Gastroesophageal sphincter (tissue), 4 donors: ENCODE measurements at places on chromosomes 2 and 18.

DNA sequence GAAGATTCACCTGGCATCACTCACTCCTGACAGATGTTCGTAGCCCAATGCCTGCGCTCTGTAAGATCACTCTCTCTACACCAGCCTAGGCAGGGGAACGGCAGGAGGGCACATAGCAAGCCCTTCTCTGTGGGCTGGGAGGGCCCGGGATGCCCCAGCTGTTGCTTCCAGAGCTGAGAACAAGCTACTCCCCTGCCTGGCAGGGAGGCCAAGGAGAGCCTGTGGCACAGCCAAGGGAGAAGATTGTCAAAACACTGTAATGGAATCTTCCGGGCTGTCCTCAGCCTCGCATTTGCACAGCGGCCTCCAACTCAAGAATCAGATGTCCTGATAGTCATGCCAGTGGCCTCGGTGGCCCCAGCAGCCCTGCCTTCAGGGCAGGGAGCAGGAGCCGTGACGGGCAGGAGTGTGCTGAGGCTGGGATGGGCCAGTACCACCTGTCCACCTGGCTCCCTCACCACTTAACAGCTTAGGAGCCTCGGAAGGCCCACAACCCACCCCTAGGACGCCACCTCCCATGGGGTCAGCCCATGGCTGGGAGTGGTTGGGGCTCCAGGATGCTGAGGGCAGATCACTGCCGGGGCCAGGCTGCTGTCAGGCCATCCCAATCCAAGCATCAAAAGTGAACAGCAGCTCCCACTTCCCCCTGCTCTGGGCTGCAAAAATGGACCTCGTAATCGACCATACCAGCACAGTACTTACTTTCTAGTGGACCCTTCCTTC lies 21.9 kb upstream of the SLC35F6 start:
- ATAC-seq: no peak
- no peaks in the 10 kb centered on the region for H3K27me3 ChIP-seq
- no peaks in the 10 kb centered on the region for H3K36me3 ChIP-seq

GRCh38 chr18:28065031-28065792 lies 111.7 kb downstream of the CDH2 start:
- no peaks in the 10 kb centered on the region for H3K27me3 ChIP-seq
- H3K36me3 ChIP-seq: no peaks in the 10 kb centered on the region
- no peak for ATAC-seq
- H3K4me3 ChIP-seq: no peak overlapping the region
- no peaks in the 10 kb centered on the region for H3K4me1 ChIP-seq

DNA sequence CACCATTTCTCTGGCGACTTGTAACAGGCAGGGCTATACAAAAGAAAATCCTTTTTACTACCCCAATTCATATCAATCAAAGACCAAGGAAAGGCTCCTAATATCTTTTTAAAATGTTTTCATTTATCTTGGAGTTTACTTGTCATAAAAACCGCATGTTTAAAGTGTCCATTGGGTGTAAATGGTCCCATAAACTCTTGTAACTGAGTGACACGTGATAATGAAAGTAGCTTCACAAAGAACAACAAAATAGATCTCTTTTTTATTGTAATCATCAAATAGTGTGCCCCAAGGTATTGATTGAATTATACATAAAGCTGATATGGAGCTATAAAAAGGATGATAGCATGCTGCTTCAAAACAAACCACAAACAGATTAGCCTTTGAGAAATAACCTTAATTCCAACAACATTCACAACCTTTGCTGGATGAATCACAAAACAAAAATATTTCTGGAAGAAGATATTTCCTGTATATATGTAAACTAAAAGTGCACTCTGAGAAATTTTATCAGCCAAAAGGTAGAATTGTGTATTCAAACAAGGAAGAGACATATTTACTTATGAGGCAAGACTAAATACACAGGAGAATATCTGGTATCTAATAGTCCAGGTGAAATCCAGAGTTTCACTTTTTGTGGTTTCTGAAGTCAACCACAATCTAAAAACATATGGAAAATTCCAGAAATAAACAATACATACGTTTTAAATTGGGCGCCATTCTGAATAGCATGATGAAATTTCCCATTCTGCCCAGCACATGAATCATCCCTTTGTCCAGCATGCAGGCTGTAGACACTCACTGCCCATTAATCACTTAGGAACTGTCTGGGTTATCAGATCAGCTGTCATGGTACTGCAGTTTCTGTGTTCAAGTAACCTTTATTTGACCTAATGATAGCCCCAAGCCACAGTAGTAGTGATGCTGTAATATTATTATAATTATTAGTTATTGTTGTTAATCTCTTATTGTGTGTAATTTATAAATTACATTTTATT lies 237.5 kb downstream of the PIK3C3 start:
- H3K27ac ChIP-seq: no peak overlapping the region
- no peak overlapping the region for H3K4me3 ChIP-seq
- no peak for ATAC-seq
- H3K36me3 ChIP-seq: no peaks in the 10 kb centered on the region

DNA sequence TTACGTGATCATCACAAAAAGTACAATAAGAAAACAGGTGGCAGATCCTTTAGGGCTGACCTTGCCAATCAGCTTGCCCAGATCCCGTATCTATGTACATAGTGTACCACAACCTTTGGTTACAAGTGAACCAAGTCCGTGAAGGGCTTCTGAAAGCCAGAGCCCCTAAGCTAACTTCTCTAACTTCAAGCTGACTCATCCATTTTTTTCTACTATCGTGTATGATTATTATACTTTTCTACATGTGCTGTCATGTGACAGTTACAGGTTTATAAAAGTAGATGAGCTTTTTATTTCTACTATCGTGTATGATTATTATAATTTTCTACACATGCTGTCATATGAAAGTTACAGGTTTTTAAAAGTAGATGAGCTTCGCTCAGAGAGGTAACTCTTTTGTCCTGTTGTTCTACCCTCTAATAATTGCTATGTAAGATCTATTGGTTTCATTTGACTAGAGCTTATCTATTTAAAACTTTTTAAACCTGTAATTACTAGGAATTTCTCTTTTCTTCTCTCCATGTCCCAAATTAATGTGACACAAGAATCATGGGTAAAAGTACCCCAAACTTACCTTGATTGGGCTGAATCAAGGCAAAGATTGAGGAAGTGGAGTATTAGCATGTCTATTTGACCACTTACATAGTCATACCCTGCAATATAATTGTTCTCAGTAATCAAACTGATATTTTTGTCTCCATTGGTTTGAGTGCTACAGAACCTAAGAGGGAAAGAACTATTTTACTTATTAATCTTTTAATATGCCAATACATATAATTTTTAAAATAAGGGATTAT lies 29.4 kb upstream of the DNAH7 start:
- no peak for ATAC-seq
- no peak overlapping the region for H3K4me3 ChIP-seq
- no peaks in the 10 kb centered on the region for H3K36me3 ChIP-seq
- H3K27me3 ChIP-seq: no peaks in the 10 kb centered on the region
- no peak overlapping the region for H3K27ac ChIP-seq

- no peak overlapping the region for H3K27ac ChIP-seq
- no peak overlapping the region for H3K4me3 ChIP-seq
- ATAC-seq: no peak
- no peaks in the 10 kb centered on the region for H3K36me3 ChIP-seq
- H3K4me1 ChIP-seq: no peaks in the 10 kb centered on the region
Observed at GRCh38 chr18:12423820-12424219, 16.1 kb downstream of the PRELID3A start.
